Esophagus mucosa (tissue), 1 donor: ENCODE measurements at places on chromosomes 3 and 15.

DNA sequence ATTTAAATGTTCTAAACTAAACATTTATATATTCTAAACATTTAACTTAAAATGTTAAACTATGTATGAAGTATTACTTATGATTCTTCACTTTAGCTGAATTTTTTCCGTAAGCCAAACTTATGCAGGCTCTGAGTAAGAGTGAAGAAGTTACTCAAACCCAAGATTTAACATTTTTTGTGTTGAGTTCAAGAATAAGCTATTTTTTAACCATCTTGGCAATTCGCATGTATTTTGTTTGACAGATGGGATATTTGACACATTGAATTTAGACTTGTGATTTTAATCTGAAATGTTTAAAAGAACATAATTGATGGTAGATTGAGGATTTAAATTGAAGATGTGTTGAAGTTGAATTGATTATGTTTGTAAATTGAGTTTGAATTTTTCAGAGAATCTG is 14.6 kb upstream of the PPP2R3A start:
- no peak for ATAC-seq

GRCh38 chr15:41886741-41887140 is 7.1 kb downstream of the SPTBN5 start:
- ATAC-seq, result no peak

- no peak for ATAC-seq
Measured at GRCh38 chr3:59970376-59970775, 920.6 kb upstream of the CFAP20DC start.

- no peak for ATAC-seq
Measured at GRCh38 chr3:107524841-107525643, 2.3 kb downstream of the BBX start.

DNA sequence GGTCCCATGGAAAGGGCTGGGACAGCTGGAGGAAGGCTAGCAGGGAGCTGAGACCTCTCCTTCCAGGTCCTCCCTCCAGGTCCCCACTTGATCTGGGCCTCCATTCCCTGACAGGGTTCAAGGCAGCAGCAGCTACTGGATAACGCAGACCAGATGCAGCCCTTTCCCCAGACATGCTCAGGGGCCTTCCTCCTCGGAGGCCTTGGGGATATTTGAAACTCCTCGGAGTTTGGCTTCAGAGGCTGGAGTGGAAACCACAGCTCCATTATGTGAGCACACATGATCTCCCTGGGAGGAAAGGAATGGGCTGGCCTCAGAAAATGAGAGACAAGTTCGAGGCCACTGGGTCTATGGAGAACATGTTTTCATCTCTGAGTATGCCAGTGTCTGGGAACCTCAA is 119.3 kb downstream of the SMAD6 start:
- ATAC-seq, result no peak

- no peak for ATAC-seq
Measured at GRCh38 chr3:74267588-74268184, 346.8 kb downstream of the CNTN3 start.

GRCh38 chr3:40309925-40310695 is 603 bp downstream of the EIF1B start:
- ATAC-seq, result peak; percentile 14

DNA sequence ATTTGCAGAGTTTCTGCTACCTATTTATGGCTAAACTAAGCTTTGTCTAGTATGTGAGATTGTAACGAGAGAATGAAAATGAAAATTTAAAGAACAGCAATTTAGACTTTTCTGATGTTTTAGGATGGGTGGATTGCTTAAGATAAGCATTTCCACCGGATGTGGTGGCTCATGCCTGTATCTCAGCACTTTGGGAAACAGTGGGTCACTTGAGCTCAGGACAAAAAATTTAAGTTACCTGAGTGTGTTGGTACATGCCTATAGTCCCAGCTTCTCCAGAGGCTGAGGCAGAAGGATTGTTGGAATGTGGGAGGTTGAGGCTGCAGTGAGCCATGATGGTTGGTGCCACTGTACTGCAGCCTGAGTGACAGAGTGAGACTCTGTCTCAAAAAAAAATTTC is 3.3 kb downstream of the PPP4R2 start:
- ATAC-seq, result no peak

GRCh38 chr15:96324940-96325540 is 5.5 kb upstream of the NR2F2 start:
- no peak for ATAC-seq

DNA sequence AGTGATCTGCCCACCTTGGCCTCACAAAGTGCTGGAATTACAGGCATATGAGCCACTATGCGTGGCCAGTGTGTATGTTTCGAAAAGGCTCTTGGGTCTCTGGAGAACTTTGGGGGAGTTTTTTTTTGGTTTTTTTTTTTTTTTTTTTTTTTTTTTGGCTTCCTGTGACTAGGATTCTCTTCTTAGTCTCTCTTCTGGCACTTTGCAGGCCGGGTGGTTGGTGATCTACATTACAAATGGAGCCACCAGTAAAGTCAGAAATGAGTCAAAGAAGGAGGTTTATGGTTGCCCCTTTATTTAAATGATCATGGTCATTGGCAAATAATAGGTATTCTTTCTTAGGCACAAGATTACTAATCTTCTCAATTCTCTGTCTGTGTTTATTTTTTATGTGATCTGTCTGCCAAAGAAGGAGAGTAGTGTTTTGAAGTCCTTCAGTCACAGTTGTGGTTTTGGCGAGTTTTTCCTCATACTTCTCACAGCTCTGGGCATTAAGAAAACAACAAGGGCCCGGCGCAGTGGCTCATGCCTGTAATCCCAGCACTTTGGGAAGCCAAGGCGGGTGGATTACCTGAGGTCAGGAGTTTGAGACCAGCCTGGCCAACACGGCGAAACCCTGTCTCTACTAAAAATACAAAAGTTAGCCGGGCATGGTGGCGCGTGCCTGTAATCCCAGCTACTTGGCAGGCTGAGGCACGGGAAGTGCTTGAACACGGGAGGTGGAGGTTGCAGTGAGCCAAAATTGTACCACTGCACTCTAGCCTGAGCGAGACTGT is 38.3 kb downstream of the PDE8A start:
- ATAC-seq, result no peak

DNA sequence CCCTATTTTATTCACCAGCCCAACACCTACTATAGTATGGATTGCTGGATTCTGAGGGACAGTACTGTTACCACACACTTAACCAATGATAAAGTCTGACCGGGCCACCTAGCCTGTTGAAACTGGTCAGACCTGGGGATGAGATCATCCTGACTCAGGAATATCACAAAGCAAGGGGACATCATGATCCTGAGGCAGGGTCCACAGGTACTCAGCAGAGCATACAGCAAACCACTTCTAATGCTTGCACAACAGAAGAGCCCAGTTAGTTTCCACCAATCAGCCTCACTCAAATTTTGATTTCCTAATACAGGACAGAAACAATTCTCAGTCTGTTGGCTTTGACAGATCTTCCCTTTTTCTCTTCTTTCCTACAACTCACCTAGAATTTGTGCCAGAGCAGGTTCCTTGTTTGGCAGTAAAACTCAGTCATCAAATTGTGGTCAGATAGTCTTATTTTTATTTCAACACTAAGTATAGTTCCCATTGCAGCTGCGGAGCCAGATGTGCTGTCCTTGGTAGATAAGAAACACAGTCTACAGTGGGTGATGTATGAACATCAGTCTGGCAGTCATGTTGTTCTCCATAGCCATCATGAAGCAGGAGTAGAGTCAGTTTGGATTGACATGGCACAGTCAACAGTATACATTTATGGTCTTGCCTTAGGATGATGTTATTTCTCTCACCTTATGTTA is 90.1 kb upstream of the PRR23C start:
- ATAC-seq, result peak; percentile 35

DNA sequence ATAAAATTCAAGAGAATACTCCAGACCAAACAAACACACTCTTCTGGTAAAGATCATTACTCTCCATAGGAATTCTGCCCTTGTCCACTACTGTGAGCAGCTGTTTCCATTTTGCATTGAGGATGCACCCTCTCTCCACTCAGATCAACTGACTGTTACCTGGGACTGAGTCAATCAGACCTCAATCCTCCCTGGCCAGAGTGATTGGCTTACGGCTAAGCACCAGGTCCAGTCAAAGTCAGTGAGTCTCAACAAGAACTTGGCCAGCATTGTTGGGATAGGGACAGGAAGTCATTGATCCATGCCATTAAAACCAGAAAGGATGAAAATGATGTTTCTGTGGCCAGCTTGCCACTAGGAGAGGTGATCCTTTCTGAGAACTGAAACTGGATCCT is 79.7 kb downstream of the WNT5A start:
- ATAC-seq, result no peak

GRCh38 chr15:80594091-80594889 is 100.8 kb upstream of the ABHD17C start:
- no peak for ATAC-seq

DNA sequence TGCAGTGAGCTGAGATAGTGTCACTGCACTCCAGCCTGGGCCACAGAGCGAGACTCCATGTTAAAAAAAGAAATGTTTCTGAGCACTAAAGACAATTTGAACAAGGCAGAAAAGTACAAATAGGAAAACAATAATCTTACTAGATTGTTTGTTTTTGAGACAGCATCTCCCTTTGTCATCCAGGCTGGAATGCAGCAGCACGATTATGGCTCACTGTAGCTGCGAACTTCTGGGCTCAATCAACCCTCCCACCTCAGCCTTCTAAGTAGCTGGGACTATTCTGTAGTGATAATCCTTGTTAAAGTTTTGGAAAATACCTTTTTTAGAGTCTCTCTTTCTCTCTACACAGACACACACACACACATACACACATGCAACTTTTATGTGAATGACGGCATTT is 107.1 kb downstream of the LPP start:
- ATAC-seq, result no peak

DNA sequence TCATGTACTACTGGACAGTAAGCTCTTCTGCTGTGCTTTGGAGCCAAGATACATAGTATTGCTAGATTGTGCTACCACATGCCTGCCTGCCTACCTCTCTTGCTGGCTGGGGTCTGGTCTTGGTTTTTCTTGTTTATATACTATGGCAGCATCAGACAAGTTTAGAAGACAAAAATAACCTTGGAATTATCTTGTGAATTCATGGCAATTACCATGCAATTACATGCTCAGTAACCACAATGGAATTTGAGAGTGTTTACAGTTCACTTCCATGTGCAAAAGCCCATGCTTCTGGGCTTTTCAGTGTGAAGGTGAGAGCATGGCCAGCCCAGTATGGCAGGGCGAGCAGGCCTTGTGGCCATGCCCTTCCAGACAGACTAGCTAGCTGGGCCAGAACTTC is 48.0 kb upstream of the C15orf61 start:
- peak; percentile 31 for ATAC-seq

DNA sequence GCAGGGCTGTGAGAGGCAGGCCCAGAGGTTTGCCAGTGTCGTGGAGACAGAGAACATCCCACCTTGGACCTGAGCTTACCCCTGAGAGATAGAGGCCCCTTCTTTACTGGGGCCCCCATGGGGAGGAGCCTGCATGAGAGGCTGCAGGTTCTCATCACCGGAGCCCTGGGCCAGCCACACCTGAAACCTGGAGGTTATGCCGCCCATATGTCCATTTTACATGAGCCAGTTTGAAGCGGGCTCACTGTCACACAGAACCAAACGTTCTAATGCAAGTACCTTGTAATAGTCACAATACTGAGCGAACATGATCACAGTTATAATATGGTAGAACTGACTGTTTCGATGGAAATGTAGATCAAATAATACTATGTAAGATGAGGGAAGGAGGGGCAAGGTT is 6.3 kb upstream of the IQSEC1 start:
- no peak for ATAC-seq

DNA sequence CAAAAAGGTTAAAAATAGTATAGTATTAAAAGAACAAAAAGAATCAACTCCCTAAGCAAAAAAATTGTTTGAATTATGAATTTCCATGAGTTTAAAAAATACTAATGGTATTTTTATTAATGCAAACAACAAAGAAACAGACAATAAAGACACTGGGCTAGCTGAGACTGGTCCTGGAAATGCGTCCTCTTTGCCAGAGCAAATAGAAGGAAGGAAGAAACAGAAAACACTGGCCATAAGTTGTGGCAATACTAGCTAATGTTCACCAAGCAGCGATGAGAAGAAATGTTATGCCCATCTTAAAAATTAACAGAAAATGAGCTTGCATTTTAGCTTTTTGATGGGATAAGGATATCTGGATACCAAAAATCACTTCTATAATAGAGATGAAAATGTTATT is 88.6 kb downstream of the TBL1XR1 start:
- ATAC-seq, result peak; percentile 49

- no peak for ATAC-seq
Measured at GRCh38 chr15:42510258-42511006, 15.0 kb downstream of the SNAP23 start.

DNA sequence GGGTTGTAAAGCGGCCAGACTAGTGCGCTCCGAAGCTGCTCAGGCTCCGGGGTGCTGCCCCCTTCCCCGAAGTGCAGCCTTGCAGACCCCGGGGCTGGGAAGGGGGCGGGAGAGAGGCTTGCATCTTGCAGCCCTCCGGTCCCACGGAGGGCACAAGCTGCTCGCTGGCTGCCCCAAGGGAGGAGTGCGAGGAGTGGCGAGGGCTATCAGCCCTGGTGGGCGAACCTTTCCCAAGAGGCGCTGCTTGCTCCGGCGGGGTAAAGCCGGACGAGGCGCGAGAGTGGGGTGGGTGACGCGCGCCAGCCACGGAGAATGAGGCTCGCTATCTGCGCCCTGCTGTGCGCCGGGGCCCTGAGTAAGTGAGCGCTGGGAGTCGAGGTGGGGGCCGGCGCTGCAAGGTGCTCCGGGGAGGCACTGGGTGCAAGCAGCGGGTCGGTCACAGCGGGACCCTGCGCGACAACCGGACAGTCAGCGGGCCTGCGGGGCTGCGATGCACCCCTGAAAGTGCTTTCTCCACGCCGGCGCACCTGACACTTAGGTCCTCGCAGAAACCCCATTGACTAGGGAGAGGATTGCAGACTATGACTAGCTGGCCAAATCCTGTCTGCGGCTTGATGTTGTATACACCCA is 12.7 kb upstream of the TOPBP1 start:
- ATAC-seq, result peak; percentile 35

- ATAC-seq, result no peak
Measured at GRCh38 chr3:188262488-188262887, 108.5 kb downstream of the LPP start.

GRCh38 chr15:93613386-93613785 is 524.4 kb upstream of the RGMA start:
- ATAC-seq, result no peak

DNA sequence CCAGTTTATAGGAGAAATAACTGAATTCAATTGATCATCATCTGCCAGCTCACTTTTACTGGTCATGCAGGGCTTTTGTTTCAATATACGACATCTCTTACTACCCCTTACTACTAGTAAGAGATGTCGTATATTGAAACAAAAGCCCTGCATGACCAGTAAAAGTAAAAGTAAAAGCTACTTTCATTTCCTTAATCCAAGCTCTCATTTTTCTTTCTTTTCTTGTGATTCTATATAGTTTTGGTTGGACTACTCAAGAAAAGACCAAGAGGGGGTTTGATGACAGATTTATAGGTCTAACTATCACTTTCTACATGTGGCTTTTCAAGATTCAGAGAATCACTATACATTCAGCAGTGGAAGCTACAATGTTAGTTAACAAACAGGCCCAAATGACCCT is 1237.3 kb downstream of the ROBO2 start:
- ATAC-seq, result no peak

GRCh38 chr15:62068071-62068809 is 1.5 kb downstream of the C2CD4A start:
- peak; percentile 20 for ATAC-seq
